ENCODE measurements at places on chromosomes 4 and X.

- no peak for DNase-seq
These were observed 56.0 kb downstream of the SPRY1 start for GRCh38 chr4:123452616-123453015.

DNA sequence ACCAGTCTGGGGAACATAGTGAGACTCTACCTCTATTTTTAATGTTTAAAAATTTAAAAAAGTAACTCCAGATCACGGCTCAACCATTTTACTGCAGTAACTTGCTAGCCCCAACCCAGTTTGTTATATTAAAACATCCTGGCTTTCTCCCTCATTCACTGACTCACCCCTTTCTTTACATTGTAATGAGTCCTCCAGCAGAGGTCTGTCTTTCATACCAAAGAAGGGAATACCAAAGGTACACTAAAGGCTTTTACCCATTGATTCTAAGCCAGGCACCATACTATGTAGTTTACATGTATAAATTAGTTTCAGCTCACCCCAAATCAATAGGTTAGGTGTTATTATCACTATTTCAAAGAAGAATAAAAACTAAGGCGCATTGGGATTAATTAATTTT lies 286.9 kb downstream of the PACRGL start:
- no peak for DNase-seq

DNA sequence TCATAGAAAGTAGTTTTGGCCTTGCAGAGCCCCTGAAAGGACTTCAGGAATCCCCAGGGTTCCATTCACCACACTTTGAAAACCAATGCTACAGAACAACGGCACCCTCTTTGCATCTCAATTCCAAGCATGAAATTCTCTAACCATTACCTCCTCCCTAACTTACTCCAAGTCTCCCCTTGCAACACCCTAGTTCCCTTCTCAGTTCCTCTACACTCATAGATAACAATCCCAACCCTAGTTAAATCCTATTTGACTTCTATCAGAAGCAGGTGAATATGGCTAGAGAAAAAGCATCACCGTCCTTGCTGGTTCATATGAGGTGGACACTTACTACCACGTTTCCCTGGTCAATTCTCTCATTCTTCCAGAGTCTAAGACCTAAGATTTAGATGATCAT lies 2.4 kb downstream of the RCHY1 start:
- DNase-seq = no peak

- no peak for DNase-seq
These were observed 59.6 kb downstream of the FAM53A start for GRCh38 chr4:1624519-1624910.

GRCh38 chr4:74316397-74316796 lies 8.1 kb downstream of the EPGN start:
- no peak for DNase-seq

DNA sequence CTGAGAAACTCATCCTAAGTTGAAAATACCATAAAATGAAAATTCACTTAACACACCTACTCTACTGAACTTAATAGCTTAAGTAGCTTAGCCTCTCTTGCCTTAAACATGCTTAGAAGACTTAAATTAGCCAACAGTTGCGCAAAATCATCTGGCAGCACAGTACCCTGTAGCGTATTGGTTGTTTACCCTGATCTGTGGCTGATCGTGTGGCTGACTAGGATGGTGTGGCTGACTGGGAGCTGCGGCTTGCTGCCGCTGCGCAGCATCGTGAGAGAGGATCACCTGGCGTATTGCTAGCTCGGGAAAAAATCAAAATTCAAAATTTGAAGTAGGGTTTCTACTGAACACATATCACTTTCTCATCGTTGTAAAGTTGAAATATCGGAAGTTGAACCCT lies 6.3 kb downstream of the RUFY3 start:
- DNase-seq = no peak

- DNase-seq = no peak
These were observed 422.3 kb downstream of the STPG2 start for GRCh38 chr4:97720869-97721432.

GRCh38 chrX:38861489-38861888 lies 60.2 kb downstream of the MID1IP1 start:
- no peak for DNase-seq

- DNase-seq = no peak
These were observed 45.3 kb downstream of the RAB33B start for GRCh38 chr4:139499186-139499585.

- DNase-seq = no peak
These were observed 100.3 kb downstream of the CDS1 start for GRCh38 chr4:84683064-84683850.

- no peak for DNase-seq
These were observed 43.4 kb upstream of the PHF8 start for GRCh38 chrX:54087661-54088060.

DNA sequence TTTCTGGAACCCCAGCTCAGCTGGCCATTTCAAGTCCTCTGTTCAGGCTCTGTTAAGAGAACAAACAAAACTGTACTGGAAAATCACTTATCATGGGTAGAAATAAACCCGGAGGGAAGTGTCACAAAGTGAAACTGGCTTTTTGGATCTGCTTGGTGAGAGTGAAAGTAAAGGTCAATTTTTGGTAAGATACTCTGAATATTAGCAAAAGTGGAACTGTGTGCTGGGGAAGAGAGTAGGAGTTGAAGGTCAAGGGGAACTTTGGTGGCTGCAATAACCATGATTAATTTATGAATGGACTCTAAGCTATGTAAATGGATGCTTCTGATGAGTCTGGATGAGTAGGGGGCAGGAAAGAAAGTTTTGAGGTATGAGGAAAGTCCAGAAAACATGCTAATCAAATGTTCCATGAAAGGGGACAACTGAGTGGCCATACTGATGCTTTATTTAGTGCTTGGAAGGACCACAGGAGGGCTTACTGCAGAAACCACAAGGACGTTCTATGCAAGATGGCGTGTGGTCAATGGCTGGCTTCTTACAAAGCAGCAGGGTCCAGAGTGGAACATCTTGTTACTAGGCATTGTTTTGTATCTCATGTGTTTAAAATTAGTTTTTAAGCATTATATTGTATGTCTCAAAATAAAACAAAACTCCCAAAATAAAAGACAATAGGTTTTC lies 36.8 kb upstream of the TNIP3 start:
- DNase-seq = no peak

- DNase-seq = no peak
These were observed 141.6 kb upstream of the AADAT start for GRCh38 chr4:170231377-170231776.

- DNase-seq = no peak
These were observed 138.0 kb downstream of the RBMX2 start for GRCh38 chrX:130539721-130540321.

- peak; percentile 85 for DNase-seq
These were observed 283.7 kb downstream of the PACRGL start for GRCh38 chr4:20983763-20984575.

- DNase-seq = no peak
These were observed 157.2 kb downstream of the ATP10D start for GRCh38 chr4:47642191-47642830.

DNA sequence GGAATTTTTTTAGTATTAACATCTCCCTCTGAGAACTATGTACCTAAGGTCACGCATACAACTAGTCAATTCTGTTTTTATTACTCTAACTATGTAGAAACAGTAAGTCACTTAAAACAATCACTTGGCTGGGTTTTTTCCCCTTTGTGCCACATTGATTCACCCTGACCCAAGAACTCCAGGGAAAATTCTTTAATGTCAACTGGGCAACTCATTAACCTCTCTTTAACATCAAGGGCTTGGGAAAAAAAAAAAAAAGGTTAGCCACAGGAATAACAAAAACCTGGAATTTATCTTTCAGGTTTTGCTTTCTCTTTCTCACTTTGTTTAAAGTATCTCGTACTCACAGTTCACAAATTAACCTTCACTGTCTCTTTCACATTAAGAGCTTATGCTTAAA lies 8.1 kb downstream of the RPL9 start:
- no peak for DNase-seq

- no peak for DNase-seq
These were observed 10.9 kb upstream of the SASH3 start for GRCh38 chrX:129768586-129769466.

DNA sequence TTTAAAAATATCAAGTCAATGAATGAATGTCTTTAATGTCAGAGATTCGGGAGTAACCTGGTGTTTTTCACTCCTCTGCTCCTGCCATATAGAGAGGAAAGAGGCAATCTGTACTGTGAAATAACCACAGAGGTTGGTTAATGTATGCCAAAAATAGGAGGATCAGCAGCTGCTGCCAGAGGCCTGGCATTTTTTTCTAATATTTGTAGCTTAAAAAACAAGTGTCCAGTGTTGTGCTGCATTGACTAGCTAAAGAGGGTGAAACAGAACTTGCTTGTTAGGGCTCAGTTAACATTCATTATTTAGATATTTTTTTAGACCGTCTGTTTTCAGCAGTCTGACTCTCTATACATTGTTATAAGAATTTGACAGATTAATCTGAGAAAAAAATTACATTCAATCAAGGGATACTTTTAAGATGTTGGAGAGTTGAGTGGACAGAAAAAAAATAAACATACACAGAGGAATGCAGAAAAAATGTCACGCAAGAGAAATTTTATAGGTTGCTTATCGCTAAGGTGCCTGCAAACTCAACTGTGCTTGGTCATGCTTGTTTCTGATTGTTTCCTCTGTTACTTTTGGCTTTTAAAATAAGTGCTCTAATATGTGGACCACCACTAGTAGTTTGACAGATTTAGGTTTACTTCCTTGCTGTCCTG lies 392.3 kb upstream of the GALNT7 start:
- no peak for DNase-seq

GRCh38 chr4:110442309-110442708 lies 33.6 kb upstream of the ENPEP start:
- no peak for DNase-seq

GRCh38 chr4:57091657-57092162 lies 18.5 kb downstream of the IGFBP7 start:
- DNase-seq = no peak

- no peak for DNase-seq
These were observed 55.6 kb upstream of the RBM47 start for GRCh38 chr4:40685300-40685699.

DNA sequence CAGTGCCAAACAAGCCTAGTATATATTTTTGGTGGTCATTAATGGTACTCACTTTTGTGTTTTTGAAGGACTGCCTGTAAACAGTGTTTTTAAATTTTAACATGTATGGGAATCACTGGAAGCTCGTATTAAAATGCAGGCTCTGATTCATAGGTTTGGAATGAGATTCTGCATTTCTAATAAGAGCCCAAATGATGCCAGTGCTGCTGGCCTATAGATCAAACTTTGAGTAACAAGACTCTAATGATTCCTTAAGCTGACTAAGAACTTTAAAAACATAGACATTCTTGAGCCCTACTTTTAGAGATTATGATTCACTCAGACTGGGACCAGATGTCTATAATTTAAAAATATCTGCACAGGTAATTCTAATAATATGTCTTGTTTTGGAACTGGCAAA lies 823.2 kb upstream of the LCORL start:
- DNase-seq = no peak

GRCh38 chrX:139842326-139843185 lies 90.3 kb downstream of the ATP11C start:
- no peak for DNase-seq

DNA sequence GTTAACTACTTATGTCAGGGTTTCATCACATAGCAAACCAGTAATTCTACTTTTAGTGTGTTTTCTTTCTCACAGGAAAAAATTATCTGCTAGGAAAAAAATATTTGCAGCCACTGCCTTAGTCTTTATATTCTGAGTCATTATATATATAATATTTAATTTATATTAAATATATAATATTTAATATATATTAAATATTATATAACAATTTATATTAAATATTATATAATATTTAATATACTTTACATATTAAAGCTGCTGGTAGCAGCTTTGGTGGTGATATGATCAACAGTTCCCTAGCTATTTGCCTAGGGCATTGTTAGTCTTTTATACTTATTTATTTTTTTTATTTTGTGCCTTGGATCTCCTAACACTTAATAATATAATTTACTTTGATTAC lies 381.6 kb downstream of the STIM2 start:
- DNase-seq = no peak

GRCh38 chrX:133857640-133858269 lies 127.6 kb downstream of the GPC3 start:
- no peak for DNase-seq

DNA sequence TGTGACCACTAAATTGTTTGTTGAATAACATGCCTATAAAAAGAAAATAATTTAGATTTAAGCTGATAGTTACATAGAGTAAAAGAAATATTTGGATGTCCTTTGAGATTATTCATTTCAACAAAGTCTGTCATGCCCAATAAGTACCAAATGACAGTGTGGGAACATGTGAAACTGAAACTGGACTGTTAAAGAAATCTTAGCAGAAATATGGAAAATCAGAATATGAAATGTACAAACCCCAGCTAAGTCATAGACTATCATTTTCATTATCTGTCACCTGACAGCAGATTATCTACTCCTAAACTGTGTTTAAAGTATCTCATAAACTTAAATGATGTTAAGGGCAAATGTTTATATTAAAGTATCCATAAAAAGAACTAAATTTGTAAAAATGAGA lies 437.8 kb upstream of the FAM241A start:
- no peak for DNase-seq

GRCh38 chr4:120616-121015 lies 3.7 kb upstream of the ZNF718 start:
- no peak for DNase-seq

DNA sequence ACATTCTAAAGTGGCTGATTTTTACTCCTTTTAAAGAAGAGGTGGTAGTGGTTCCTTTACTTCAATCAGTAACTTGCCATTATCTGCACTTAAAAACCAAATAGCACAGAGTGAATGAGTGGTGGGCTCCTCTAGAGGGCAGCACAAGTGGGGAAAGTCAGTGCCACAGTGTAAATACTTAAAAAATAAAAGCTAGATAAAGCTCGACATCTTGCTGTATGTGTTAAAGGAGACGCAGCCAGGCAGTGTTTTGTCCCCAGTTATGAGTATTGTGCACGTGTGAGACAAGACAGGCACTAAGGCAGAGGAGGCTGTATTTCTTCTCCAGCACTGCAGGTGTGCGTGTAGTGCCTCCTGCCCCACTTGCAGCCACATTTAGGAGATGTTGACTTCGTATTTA lies 24.6 kb downstream of the NAP1L5 start:
- no peak for DNase-seq

- no peak for DNase-seq
These were observed 99.5 kb upstream of the MXRA5 start for GRCh38 chrX:3445806-3446490.

All from chondrocyte (in vitro differentiated cells).